ENCODE measurements at places on chromosomes 6 and 20. TPM values are rescaled to one million over a fixed set of nuclear protein-coding genes. Genes with fewer than 3 reads are reported as not detected.

The CLPSL2 gene
- total RNA-seq: not detected

The CST5 gene
- not detected for total RNA-seq

- DNase-seq: peak; percentile 17
Observed at GRCh38 chr6:15754035-15754705, 91.3 kb upstream of the DTNBP1 start.

DNA sequence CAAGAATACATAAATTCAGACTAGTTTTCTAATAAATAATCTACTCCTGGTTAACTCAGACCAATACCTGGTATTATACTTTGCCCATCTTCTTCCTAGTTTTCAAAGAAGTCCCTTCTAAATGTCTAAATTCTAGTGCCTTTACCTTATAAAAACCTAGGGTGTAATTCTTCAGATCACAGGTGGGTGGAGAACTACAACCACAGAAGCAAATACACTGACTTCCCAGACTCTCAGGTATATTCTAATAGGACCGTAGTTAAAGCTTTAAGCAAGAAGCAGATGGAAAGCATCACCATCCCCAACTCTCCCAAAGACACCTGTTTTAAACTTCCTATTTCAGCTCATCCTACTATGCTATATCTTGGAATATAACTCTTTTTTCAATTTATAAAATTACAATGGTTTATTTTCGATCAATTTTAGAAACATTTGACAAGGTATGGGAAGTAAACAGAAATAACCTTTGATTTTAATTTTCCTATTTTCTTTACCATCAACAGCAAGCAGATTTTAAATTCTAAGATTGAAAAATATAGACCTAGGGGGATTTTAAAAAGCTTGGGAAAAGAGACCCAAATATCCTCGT is 15.8 kb downstream of the MAN1A1 start:
- DNase-seq: peak; percentile 4

- DNase-seq: no peak
Observed at GRCh38 chr6:32445321-32445854, 5.7 kb downstream of the HLA-DRA start.

GRCh38 chr6:79742030-79742429 is 110.9 kb downstream of the SH3BGRL2 start:
- no peak for DNase-seq

DNA sequence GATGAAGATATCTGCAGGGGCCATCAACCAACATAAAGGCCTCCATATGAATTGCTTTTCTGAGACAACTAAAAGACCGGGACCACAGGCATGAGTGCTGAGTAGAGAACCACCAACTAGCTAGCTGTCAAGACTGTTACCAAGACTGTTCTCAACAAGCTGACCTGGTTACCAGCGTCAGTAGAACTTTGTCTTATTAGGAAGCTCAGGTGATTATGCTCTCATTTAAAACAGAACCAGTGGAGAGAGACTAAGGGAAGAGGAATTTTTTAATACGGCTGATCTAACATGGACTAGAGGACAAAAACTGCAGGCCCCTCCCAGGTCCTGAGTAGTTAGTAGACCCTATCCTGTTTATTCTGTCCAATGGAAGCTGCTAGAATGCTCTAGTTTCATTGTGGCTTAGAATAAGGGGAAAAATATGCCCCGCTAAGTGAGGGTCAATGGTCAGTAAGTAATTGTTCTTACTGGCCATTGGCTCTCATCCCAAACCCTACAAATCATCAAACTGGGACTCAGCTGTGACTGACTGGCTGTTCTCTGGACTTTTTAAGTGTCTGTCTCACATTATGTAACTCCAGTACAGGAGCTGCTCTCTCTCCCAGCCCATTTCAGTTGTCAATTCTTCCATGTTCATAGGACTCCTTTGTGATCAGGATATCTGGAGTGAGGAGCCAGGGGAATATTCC is 3.8 kb upstream of the DYNLRB1 start:
- no peak for DNase-seq

- no peak for DNase-seq
Observed at GRCh38 chr6:36757206-36757605, 59.6 kb downstream of the RAB44 start.

- no peak for DNase-seq
Observed at GRCh38 chr6:3551716-3552511, 95.1 kb upstream of the SLC22A23 start.

DNA sequence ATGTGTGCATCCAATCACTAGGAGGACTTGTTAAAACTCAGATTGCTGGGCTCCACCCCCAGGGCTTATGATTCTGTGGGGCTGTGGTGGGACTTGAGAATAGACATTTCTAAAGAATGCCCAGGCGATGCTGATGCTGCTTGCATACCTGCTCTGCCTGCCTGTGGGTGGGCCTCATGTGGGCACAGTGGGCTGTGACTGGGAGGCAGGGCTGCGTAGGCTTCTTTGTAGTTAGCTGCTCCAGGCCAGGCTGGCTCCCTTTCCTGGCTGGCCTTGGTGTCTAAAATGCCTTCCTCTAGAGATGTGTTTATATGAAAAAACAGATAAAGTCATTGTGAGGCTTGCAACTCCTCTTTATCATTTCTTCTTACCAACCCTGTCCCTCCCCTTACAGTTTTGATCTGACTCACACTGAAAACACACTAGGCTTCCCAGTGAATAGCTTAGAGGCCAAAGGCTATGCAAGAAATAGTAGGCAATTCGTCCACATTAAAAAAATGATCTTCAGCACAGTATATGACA is 495.5 kb upstream of the MAP3K7 start:
- peak; percentile 6 for DNase-seq

GRCh38 chr6:97023982-97024381 is 99.5 kb downstream of the KLHL32 start:
- DNase-seq: no peak

- no peak for DNase-seq
Observed at GRCh38 chr6:20013066-20013861, 176.1 kb downstream of the ID4 start.

GRCh38 chr6:43705996-43706395 is 18.4 kb upstream of the MRPS18A start:
- no peak for DNase-seq

The CST8 gene
- not detected for total RNA-seq

GRCh38 chr6:70586114-70586513 is 19.4 kb downstream of the SDHAF4 start:
- DNase-seq: no peak

- DNase-seq: no peak
Observed at GRCh38 chr6:48996461-48997119, 466.5 kb downstream of the MMUT start.

- no peak for DNase-seq
Observed at GRCh38 chr20:32304131-32304746, 26.8 kb downstream of the KIF3B start.

- DNase-seq: no peak
Observed at GRCh38 chr6:79422666-79423065, 114.6 kb downstream of the LCA5 start.

DNA sequence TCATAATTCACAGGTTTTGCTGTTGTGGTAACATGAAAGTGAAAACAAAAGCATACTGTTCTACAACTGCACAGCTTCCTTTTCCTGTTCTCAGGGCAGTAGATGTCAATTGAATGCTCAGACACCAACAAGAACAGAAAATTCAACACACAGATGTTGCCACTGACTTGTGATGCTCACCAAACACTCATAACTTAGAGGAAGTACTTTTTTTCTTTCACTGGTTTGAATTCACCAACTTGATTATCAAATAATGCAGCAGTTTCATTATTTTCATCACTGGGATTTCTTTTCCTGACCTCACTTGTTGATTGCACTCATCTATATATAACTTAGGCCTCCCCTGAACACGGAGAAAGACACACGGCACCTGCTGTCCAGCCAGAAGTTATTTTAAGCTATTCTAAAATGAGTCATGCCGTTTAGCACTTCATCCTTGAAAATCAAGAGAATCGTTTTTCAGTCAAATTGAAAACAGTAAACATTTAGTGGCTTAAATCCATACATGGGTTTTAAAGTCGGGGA is 949 bp downstream of the TXLNB start:
- DNase-seq: peak; percentile 32

GRCh38 chr6:150445486-150445885 is 76.7 kb downstream of the IYD start:
- no peak for DNase-seq

DNA sequence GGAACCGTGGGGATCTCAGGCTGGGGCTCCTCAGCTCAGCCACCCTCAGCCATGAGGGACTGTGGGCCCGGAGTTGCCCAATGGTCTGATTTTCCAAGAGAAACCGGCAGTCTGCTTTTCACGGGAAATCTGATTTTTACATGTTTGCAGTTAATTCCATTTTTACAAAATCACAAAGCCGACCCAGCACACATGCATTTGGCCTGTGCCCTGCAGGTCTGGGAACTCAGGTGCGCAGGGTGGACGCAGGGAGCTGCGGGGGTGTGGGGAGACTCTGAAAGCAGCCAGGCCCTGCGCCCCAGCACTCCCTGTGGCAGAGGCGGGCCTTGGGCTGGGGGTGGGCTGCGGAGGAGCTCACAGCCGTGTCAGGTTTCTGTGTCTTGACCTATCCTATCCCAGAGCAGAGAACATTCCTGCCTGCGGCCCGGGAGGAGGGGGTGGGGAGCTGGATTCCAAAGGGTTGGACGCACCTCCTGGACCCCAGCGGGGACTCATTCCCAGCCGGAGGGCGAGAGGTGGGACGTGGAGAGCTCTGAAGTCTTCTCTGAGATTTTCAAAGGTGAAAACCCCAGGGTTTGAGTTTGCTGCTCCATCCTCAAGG is 60.6 kb downstream of the ADNP start:
- DNase-seq: no peak

GRCh38 chr20:17856024-17856564 is 112.5 kb downstream of the SNX5 start:
- peak; percentile 43 for DNase-seq

Data from A172 (cell line).